Skeletal muscle cell (primary cell): ENCODE measurements at places on chromosomes 7 and 10.
A peak's percentile ranks its signal among the peaks of the same experiment; 100 is the strongest.

GRCh38 chr7:43363035-43363791, 219.7 kb upstream of the STK17A start:
- DNase-seq, result peak; percentile 3

DNA sequence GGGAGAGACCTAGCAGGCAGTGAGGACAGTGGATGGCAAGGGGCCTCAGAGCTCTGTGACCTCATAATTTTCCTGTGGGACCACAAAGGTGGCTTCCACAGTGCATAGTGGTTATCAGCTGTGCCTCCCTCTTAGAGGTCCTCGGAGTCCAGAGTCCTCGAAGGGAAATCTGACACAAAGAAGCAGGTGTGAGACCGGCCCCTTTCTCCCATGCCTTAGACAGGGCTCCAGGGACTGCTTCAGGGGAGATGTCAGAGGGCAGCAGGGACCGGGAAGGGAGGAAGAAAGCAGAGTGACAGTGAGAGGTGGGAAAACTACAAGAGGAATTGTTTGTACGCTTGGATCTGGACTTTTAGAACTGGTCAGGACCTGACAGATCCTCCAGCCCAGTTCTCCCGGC, 66.3 kb downstream of the BAMBI start:
- DNase-seq, result no peak

DNA sequence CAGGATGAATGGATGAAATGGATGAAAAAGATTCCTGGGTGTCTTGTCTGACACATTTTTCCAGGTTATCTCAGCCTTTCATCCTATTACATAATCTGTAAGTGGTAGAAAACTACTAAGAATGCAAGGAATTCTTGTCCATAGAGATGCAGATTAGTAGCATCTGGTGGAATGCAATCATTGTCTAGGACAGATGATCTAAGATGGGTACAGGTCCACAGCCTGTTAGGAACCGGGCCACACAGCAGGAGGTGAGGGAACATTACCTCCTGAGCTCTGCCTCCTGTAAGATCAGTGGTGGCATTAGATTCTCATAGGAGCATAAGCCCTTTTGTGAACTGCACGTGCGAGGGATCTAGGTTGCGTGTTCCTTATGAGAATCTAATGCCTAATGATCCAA, 225.0 kb downstream of the CALN1 start:
- no peak for DNase-seq

- no peak for DNase-seq
Observed at GRCh38 chr10:102646610-102647442, 2.5 kb downstream of the TRIM8 start.

GRCh38 chr7:155560982-155561686, 14.8 kb upstream of the CNPY1 start:
- DNase-seq, result no peak

GRCh38 chr10:48937796-48938195, 1.8 kb downstream of the LRRC18 start:
- DNase-seq, result no peak

- no peak for DNase-seq
Observed at GRCh38 chr7:75870557-75871161, 8.2 kb upstream of the RHBDD2 start.

DNA sequence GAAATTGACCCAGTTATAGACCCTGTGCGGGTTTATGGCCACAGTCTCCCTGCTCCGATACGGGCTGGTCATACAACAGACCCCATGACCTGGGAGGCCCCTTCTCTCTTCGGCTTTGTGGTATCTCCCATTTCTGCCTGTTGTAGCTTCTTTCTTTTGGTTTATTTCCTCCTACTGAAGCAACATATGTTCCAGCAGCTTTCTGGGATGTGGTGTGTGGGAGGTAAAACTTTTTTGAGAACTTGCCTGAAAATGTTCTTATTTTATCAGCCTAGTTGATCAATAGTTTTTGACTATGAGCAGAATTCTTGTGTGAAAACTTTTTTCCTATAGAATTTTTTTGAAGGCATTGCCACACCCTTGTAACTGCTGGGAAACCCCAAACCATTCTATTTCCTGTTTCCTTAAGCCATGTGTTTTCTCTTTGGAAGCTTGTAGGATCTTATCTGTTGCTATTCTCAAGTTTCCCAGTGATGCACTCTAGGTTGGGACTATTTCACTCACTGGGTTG, 80.0 kb downstream of the DAGLB start:
- DNase-seq, result no peak

DNA sequence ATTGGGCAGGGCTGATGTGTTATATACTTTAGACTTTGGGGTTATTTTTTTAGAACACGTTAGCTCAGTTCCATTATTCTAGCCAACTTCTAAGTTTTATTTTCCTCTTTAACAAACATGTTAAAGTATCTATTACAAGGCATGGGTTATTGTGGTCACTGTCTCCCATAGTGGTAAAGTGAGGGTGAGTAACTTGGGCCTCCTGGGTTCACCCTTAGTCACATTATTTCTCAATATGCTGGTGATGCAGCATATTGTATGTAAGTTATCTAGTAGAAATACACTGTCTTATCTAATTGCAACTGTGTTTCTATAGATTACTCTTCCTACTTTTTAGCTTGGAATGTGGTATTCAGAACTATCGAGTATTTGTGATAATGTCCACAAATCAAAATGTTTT, 65.9 kb downstream of the BBS9 start:
- peak; percentile 88 for DNase-seq

DNA sequence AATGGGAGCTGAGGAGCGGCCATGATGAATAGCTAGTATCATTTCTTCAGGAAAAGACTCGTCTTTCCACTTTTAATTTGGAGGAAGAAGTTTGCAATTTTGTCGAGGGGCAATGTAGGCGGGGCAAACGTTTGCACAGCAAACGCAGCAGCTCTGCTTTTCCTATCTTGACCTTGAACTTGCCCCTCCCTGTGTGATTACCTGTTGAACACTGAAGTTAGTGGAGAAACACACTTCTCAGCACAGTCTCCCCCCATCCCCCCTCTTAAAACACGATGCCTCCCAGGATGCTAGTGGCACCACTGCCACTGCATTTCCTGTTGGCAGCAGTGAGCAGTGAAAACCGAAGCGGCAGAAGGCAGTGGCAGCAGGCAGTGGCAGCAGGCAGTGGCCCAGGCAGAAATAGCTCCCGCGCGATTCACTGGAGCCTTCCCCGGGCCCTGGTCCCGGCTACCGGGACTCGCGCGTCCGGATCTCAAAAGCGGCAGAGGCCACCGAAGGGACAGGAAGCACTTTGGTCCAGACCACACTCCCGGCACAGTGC, at the start of gene EPDR1:
TSS of gene EPDR1 (plus strand) at position 336 of the 544 bp plus-strand sequence. CDS start 300 bp downstream, outside the sequence.
- no peak for DNase-seq
